ENCODE measurements at places on chromosomes 3 and 15. TPM values are rescaled to one million over a fixed set of nuclear protein-coding genes. Genes with fewer than 3 reads are reported as not detected.

GRCh38 chr3:159829539-159830227 lies 159.0 kb upstream of the IL12A start:
- DNase-seq: peak; percentile 77

GRCh38 chr15:60396958-60397771 lies 621 bp downstream of the ANXA2 start:
- peak; percentile 70 for DNase-seq

GRCh38 chr3:166195808-166196207 lies 358.6 kb upstream of the BCHE start:
- DNase-seq: no peak

DNA sequence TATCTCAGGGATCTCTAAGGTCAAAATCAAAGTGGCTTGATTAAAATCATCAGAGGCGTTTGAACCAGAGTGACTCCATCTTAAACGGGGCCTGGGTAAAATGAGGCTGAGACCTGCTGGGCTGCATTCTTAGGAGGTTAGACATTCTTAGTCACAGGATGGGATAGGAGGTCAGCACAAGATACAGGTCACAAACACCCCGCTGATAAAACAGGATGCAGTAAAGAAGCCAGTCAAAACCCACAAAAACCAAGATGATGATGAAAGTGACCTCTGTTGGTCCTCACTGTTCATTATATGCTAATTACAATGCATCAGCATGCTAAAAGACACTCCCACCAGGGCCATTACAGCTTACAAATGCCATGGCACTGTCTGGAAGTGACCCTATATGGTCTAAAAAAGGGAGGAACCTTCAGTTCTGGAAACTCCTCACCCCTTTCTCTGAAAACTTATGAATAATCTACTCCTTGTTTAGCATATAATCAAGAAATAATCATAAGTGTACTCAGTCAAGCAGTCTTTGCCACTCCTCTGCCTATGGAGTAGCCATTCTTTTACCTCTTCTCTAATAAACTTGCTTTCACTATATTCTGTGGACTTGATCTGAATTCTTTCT lies 143.3 kb upstream of the SLCO3A1 start:
- DNase-seq: no peak

DNA sequence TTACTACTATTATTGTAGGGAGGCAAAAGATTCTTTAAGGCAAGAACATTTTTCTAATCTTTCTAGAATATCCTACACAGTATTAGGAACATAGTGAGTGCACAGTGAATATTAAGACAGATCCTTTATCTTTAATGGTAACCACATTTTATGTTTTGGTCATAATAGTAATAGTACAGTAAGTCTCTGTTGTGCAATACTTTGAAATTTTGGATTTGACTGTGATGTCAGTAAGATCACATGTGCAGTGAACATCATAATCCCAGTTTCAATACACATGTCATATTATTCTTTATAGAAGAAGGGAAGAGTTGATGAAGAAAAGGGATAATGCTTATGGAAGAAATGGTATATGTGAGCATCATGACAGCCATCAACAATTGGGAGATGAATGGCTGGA lies 10.7 kb downstream of the STT3B start:
- peak; percentile 68 for DNase-seq

DNA sequence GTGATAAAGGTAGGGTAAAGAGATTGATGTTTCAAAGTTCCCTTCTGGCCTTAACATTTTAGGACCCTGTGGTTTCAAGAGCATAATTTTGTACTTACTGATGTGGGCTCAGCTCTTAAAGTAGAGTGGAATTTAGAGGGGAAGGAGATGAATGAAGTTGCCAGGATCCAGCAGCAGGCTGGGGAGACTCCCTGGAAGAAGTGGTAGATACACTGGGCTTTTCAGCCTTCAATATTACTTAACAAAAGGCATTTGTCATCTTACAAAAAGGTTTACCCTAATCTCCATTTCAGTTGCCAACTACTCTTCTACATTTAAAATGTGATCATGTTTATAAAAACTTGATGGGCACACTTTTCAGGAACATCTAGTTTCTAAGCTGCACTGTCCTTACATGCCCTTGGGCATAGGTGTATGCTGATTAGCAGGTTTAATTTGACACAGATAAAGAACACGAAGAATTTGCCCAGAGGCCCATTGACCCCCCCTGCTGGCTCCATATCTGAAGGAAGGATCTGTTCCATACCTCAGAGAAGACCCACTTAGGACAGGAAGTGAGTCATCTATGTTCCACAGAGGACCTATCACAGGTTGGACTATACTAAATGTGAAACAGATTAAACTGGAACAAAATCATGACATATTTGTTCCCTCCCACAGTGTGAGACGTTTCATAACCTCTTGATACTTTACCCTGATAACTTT lies 93.0 kb upstream of the LPP start:
- peak; percentile 52 for DNase-seq

BFSP2 gene
- total RNA-seq: not detected
